SW480 (cell line): ENCODE measurements at places on chromosomes 6 and 20.
A peak's percentile ranks its signal among the peaks of the same experiment; 100 is the strongest.

DNA sequence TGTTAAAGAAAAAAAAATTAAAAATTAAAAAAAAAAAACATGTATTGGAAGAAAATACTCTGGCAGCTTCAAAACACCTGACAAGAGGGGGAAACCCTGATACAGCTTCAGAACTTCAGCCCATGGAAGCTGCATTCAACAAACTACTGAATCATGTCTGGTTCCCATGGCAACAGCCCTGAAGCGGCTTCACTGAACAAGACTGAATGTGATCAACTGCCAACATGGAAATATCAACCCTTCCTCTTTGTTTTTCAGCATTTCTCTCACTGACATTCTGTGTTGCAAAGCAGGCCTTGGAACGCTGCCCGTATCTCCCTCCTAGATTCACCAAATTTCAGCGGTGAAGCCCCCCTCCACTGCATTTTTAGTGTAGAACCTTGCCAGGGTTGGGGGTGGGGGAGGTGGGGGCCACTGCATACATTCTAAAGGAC is 91.3 kb upstream of the SHLD1 start:
- DNase-seq = no peak

DNA sequence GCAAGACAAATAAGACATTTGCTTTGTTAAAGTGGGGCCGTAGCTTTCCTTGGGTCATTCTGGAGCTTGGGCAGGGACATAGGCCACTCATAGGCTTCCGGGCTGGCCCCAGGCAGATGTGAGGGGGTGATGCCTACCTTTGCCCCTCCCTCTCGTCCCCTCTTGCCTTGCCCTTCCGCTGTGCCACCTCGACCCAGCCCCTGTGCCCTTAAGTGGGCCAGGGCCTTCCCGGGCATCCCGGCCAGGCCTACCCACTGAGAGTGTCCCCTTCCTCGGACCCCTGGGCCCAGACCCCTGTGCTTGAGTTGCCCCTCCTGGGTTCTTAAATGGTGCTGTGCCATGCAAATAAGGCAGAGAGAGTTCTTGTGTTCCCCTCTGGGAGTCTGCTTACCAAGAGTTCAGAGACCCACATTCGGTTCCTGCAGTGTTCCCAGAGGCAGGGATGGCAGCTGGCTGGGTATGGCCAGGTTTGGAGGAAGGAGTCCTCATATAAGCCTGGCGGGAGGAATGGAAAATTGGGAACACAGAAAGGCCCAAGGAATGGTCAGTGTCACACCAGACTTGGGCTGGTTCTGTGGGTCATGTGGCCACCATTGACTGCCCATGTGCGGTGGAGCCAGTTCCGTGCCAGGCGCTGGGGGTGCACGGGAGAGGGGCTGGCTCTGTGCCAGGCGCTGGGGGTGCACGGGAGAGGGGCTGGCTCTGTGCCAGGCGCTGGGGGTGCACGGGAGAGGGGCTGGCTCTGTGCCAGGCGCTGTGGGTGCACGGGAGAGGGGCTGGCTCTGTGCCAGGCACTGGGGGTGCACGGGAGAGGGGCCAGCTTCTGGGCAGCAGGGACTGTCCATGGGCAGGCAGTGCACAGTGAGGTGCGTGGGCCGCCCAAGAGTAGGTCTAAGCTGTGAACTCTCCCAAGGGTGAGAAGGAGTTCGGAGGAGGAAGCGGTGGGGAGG is 173.5 kb upstream of the SNX9 start:
- no peak for DNase-seq

DNA sequence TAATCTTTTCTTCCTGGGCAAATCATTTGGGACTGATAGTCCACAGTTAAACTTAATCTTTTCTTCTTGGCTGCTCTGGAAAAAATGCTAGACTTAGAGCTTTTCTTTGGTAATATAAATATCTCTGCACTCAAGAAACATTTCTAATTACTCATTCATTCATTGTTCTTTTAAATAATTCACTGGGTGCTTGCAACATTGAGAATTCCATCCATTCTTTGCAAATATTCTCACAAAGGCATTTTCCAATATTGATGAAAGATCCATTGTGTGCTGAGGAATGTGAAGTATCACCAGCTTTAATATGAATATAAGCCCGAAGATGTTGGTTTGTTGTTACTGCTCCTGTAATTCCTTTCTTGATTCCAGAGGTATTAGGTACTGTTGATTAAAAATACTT is 38.4 kb downstream of the AKAP7 start:
- no peak for DNase-seq

- DNase-seq = no peak
These were observed 270.7 kb downstream of the SOX4 start for GRCh38 chr6:21864206-21864605.

DNA sequence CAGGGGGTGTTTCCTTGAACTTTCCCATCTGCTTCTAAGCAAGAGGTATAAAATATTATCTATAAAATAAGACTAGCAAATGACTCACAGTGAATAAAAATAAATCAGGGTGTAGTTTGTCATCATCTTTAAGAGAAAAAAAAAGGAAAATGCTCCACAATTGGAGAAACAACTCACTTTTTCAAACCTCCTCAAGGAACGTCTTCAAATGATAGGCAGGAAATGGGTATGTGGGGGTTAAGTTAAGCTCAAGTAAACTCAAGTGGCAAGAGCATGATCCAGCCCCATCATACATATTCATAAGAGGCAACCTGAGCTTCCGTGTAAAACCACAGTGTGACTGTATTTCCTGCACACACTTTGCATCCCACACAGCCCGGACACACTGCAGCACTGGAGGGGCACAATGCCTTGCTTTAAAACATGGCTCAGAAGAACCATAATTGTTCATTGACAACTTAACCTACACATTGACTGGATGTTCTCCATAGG is 58.5 kb upstream of the CEP85L start:
- peak; percentile 11 for DNase-seq

DNA sequence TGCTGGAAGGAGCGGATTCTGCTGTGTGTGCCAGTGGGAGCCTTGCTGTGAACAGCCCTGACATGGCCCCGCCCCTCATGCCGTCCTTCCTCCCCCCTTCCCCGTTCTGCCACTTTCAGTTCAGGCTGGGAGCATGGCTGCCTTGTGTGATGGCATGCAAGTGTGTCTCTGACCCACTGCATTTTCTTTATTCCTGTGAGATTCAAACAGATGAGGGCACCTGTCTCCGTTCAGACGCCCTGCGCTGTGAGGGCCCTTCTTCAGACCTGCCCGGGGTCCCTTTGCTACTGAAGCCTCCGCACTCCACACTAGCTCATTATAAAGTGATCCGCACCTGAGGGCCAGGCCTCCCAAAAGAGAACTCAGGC is 88.3 kb downstream of the TAF4 start:
- no peak for DNase-seq

DNA sequence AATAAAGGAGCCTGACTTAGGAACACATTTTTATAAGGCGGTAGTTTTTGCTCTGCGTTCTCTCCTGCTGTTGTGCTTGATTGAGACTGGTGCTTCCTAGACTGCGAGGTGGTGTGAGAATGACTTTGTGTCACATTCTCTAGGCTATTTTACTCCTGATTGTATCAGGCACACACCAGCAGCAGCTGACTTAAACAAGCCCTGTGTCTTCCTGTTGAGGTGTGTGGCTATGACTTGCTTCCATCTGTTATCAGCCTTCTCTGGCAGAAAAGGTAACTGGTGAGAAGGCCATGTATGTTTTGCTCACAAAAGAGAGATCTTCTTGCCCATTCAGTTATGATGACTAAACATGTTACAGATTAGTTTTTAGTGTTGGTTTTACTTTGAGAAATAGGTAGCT is 43.4 kb downstream of the CLVS2 start:
- no peak for DNase-seq

GRCh38 chr6:1409774-1410465 is 20.5 kb downstream of the FOXF2 start:
- no peak for DNase-seq

- DNase-seq = no peak
These were observed 110.1 kb upstream of the HS3ST5 start for GRCh38 chr6:114452785-114453401.

DNA sequence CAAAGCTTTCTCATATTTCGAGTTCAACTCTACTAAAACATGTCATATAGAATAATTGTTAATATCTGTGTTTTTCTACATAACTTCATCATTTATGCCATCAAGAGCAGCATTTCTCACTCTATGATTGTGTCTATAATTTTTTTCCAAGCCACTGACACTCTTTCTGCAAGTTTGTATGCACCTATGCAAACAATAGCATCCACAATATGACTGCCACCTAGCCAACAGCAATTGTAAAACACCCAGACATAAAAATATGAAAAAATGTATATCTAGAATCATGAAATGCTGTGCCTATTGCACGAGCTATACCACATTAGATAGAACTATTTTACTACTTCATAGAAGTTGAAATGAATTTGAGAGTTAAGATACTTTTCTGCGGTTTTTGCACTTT is 286.5 kb upstream of the MARCKS start:
- DNase-seq = no peak

DNA sequence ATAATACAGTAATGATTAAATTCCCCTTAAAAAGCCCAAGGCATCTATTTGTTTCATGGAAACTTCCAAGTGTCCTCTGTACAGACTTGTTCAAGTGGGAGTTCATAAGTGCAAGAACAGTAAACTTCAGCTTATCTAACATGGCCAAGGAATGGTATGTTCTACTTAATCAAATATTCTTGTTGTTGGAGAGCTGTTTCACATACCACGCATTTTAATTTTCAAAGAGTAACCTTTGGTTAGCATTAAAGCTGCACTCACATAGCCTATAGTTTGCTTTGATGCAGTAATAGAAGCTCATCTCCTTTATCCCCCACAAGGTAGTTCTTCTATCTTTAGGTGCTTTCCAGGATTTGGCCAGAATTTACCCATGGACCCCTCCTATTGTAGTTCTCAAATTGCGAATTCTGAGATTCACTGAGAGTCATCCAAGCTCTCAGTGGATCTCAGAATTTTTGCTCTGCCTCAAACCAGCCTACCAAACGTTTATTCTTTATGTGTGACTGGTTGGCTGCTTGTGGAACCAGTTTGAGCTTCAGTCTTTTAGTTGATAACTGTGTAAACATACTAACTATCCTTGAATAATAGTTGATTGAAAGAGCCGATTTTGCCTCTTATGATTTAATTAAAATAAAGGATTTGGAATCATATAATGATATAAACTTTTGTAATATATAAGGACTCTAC is 668.0 kb upstream of the FLRT3 start:
- DNase-seq = no peak

DNA sequence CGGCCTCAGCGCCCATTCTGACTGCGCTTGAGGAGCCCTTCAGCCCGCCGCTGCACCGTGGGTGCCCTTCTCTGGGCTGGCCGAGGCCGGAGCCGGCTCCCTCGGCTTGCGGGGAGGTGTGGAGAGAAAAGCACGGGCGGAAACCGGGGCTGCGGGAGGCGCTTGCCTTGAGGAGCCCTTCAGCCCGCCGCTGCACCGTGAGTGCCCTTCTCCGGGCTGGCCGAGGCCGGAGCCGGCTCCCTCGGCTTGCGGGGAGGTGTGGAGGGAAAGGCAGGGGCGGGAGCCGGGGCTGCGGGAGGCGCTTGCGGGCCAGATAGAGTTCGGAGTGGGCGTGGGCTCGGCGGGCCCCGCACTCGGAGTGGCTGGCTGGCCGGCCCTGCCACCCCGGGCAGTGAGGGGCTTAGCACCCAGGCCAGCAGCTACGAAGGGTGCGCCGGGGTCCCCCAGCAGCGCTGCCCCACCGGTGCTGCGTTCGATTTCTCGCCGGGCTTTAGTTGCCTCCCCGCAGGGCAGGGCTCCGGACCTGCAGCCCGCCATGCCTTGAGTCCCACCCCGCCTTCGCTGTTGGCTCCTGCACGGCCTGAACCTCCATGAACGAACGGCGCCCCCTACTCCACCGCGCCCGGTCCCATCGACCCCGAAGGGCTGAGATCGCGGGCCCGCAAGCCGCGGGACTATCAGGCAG is 45.7 kb upstream of the MCUR1 start:
- DNase-seq = no peak

- DNase-seq = no peak
These were observed 5.1 kb downstream of the PRND start for GRCh38 chr20:4726710-4727397.

DNA sequence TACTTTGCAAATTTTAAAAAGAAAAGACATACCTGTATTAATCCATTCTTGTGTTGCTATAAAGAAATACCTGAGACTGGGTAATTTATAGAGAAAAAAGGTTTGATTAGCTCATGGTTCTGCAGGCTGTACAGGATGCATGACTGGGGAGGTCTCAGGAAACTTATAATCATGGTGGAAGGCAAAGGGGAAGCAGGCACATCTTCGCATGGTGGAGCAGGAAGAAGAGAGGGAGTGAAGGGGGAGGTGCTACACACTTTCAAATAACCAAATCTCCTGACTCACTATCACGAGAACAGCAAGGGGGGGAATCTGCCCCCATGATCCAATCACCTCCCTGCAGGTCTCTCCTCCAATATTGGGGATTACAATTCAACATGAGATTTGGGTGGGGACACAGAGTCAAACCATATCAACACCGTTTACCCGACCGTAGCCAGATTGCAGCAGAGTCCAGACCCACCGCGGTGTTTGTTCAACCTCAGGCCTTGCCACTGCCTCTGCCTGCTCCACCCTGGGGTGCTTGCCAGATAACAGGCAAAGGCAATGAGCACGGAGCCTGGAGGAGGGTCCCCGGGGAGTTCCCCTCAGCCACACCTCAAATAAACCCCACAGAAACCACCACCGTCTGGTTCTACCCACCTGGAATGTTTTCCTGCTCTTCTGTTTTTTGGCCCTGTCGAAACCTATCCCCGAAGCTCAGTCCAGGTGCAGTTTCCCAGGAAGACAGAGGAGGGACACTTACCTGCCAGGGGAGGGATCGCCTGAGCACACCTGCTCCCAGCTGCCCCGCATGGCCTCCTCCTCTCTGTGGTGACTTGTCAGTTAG is 142.2 kb upstream of the AFDN start:
- DNase-seq = peak; percentile 69

GRCh38 chr6:31246051-31246521 is 25.8 kb downstream of the HLA-C start:
- DNase-seq = peak; percentile 79

DNA sequence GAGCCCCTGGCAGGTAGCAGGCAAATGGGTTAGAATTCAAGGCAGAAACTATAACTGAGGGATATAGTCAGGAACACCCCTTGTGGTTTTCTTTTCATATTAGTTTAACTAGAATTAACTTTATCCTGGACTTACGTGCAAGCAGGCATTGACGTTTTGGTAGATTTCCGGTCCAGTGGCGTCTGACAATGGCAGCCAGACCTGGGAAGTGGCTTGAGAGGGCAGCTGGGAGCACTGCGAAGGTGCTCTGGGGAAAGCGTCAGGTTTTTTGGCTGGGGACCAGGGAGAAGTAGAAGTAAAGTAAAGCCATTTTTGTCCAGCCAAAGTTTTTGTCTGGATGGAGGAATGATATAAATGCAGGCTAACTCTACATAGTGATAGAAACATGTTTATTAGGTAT is 8.4 kb upstream of the ACSS1 start:
- DNase-seq = no peak
